ENCODE measurements at places on chromosomes 7 and 10. TPM values are rescaled to one million over a fixed set of nuclear protein-coding genes. Genes with fewer than 3 reads are reported as not detected.

The ATXN7L1 gene
- total RNA-seq: 30.8 TPM

The CNPY1 gene
- total RNA-seq: not detected

The CPA5 gene
- total RNA-seq: not detected

The CCL24 gene
- 3.9 TPM for total RNA-seq

The AKR1C8 gene
- not detected for total RNA-seq

GRCh38 chr7:55173671-55174070, 154.9 kb downstream of the EGFR start:
- H3K36me3 ChIP-seq: peaks cover 86% of the 10 kb centered on the region
- no peak overlapping the region for H3K27ac ChIP-seq
- peaks cover 9% of the 10 kb centered on the region for H3K4me1 ChIP-seq
- H3K4me3 ChIP-seq: no peak overlapping the region

GRCh38 chr7:95758187-95758586, 14.2 kb upstream of the DYNC1I1 start:
- no peak for DNase-seq
- H3K27me3 ChIP-seq: no peaks in the 10 kb centered on the region
- H3K27ac ChIP-seq: no peak overlapping the region
- H3K36me3 ChIP-seq: no peaks in the 10 kb centered on the region
- no peak overlapping the region for H3K4me3 ChIP-seq

DNA sequence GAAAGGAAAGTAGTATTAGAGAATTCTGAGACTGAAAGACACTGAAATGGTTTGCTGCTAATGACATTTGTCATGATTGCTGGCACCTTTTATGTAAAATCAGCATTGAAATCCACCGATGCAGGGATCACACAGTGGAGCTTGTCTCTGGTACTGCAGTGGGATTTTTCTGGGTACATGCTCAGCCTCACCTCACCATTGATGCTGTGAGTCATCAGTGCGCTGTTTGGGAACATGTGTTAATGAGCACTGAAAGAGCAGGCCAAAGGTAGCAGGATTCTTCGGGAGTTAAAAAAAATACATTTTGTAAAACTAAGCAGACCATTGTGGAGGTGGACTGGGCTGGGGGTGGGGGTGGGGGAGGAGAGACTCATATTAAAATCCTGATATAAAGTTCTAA, 174.9 kb downstream of the CREB5 start:
- no peak overlapping the region for H3K27ac ChIP-seq
- no peak overlapping the region for H3K4me3 ChIP-seq
- no peaks in the 10 kb centered on the region for H3K27me3 ChIP-seq
- no peaks in the 10 kb centered on the region for H3K4me1 ChIP-seq

DNA sequence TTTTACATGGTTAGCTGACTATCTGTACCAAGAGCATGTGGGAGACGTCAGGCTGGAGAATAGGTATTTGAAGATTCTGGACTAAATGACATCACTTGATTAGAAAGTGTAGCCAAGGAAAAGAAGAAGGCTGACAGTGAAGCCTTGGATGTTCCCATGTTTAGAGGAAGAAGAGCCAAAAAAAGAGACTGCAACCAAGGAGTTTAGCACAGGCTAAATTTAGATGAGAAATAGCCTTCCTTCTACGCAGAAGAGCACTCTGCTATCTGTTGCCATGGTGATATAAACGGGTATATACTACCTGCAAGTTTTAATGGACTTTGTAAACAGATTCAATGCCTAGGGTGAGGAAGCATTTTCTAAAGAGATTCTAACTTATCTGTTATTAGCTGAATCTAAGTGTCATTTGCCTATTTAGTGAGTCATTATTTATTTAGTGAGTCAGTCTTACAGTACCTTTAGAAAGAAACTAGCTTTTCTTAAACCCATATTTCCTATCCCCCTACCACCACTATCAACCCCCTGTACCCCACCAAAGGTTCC, 69.8 kb downstream of the CDK6 start:
- H3K36me3 ChIP-seq: no peaks in the 10 kb centered on the region
- no peak for DNase-seq
- H3K27ac ChIP-seq: no peak overlapping the region

- H3K4me3 ChIP-seq: no peak overlapping the region
Measured at GRCh38 chr7:140005754-140006503, 56.8 kb downstream of the PARP12 start.

GRCh38 chr10:76136961-76137360, 705.5 kb downstream of the LRMDA start:
- no peaks in the 10 kb centered on the region for H3K36me3 ChIP-seq
- H3K27me3 ChIP-seq: no peaks in the 10 kb centered on the region
- no peak overlapping the region for H3K4me3 ChIP-seq
- no peak overlapping the region for H3K27ac ChIP-seq
- no peak for DNase-seq

- peaks cover 7% of the 10 kb centered on the region for H3K4me1 ChIP-seq
- no peak for DNase-seq
- H3K27ac ChIP-seq: no peak overlapping the region
- no peak overlapping the region for H3K4me3 ChIP-seq
- no peaks in the 10 kb centered on the region for H3K27me3 ChIP-seq
- H3K36me3 ChIP-seq: no peaks in the 10 kb centered on the region
Measured at GRCh38 chr10:86348321-86349210, 18.0 kb downstream of the GRID1 start.

DNA sequence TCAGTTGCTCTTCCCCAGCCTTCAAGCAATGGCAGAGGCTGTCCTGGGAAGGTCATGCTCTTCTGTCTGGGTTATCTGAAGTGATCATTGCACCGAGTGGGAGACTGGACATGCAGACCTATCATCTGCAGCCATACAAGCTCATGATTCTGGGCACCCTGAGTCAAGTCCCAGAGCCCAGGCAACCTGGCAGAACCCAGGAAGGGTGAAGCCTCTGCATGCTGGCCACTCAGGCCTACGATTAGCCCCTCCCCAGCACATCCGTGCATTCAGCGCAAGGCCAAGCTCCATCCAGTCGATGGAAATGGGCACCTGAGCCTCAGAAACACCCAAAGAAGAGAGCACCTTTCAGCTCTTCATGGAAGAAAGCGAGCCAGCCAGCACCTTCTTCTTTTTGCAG, 261.8 kb downstream of the PAXIP1 start:
- H3K27ac ChIP-seq: no peak overlapping the region
- H3K27me3 ChIP-seq: no peaks in the 10 kb centered on the region
- H3K4me1 ChIP-seq: no peaks in the 10 kb centered on the region
- no peaks in the 10 kb centered on the region for H3K36me3 ChIP-seq
- no peak for DNase-seq
- no peak overlapping the region for H3K4me3 ChIP-seq

GRCh38 chr7:131104596-131105293, 222.9 kb upstream of the MKLN1 start:
- no peak for DNase-seq
- H3K27ac ChIP-seq: peak overlapping the region; percentile 82
- peaks cover 49% of the 10 kb centered on the region for H3K36me3 ChIP-seq

DNA sequence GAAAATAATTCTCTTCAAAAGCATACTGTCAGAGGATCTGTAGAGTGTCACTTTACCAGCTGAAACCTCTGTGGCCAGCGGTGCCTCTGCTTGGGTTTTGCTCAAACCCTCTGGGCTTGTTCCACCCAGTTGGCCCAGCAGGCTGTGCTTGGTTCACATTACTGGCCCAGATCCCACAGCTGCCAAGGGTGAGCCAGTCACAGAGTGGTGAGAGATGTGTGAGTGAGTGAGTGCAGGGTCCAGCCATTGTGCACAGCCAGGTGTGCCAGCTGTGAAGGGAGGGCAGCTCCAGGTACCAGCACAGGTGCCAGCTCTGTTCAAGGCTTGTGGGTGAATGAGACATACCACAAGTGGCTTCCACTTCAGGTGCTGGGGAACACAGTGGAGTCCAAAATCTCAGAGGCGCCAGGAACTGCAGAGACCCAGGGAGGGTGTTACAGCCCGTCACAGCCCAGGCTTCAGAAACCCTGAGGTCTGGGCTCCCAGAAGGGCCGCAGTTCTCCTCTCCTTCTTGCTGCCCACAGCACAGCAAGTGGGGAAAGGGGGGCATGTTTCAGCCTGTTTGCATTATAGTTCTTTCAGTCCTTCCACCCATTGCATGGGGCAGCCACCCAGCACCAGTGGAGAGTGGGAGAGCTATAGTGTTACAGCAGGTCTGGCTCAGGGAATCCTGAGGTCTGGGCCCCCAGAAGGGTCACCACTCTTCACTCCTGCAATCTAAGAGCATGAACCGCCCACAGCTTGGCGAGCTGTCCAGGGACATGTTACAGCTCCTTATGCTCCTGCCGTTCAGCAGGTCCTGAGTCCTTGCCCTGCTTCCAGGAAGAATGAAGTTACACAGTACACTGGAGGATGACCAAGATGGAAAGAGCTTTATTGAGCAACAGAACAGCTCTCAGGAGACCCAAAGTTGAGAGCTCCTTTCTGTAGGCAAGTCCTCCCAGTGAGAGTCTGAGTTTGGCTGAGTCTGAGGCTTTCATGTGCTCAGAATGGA, 931.7 kb upstream of the SORCS1 start:
- no peak overlapping the region for H3K27ac ChIP-seq
- H3K4me1 ChIP-seq: no peaks in the 10 kb centered on the region
- no peaks in the 10 kb centered on the region for H3K27me3 ChIP-seq
- no peak overlapping the region for H3K4me3 ChIP-seq
- no peaks in the 10 kb centered on the region for H3K36me3 ChIP-seq

- H3K36me3 ChIP-seq: no peaks in the 10 kb centered on the region
- peak overlapping the region; percentile 26 for H3K4me3 ChIP-seq
- peak overlapping the region; percentile 83 for H3K27ac ChIP-seq
Measured at GRCh38 chr10:61992671-61993668, 91.5 kb downstream of the ARID5B start.

GRCh38 chr10:124904796-124905195, 37.1 kb upstream of the ZRANB1 start:
- no peaks in the 10 kb centered on the region for H3K27me3 ChIP-seq
- no peak overlapping the region for H3K4me3 ChIP-seq
- DNase-seq: no peak

DNA sequence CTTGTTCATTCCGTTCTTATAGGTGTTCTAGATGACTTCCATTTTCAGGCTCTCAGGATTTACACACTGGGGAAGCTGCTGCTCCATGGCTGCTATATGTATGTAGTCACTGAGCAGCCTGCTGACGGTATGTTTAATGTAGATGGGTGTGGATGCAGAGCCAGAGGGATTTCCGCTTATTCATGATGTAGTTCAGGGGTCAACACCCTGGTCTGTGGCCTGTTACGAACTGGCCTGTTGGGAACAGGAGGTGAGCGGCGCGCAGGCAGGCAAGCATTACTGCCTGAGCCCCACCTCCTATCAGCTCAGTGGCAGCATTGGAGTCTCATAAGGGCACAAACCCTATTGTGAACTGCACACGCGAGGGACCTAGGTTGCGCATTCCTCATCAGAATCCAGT, 33.9 kb downstream of the DNAJB6 start:
- H3K36me3 ChIP-seq: peaks cover 69% of the 10 kb centered on the region
- H3K4me1 ChIP-seq: no peaks in the 10 kb centered on the region
- H3K27me3 ChIP-seq: no peaks in the 10 kb centered on the region
- no peak overlapping the region for H3K27ac ChIP-seq
- no peak overlapping the region for H3K4me3 ChIP-seq
- DNase-seq: peak; percentile 24

GRCh38 chr7:157560710-157561522, 224.1 kb downstream of the DNAJB6 start:
- H3K27me3 ChIP-seq: no peaks in the 10 kb centered on the region
- DNase-seq: no peak
- H3K4me1 ChIP-seq: no peaks in the 10 kb centered on the region
- peak overlapping the region; percentile 19 for H3K27ac ChIP-seq
- H3K4me3 ChIP-seq: no peak overlapping the region

- H3K36me3 ChIP-seq: no peaks in the 10 kb centered on the region
- no peak overlapping the region for H3K4me3 ChIP-seq
- H3K4me1 ChIP-seq: no peaks in the 10 kb centered on the region
- no peak for DNase-seq
- no peaks in the 10 kb centered on the region for H3K27me3 ChIP-seq
Measured at GRCh38 chr10:118369641-118370205, 27.6 kb upstream of the FAM204A start.

GRCh38 chr10:102268375-102268888, 23.1 kb downstream of the GBF1 start:
- DNase-seq: no peak
- H3K36me3 ChIP-seq: no peaks in the 10 kb centered on the region
- no peak overlapping the region for H3K27ac ChIP-seq

GRCh38 chr10:47025540-47026300, 114.5 kb downstream of the PTPN20 start:
- no peaks in the 10 kb centered on the region for H3K4me1 ChIP-seq
- H3K27ac ChIP-seq: no peak overlapping the region
- DNase-seq: peak; percentile 17
- no peaks in the 10 kb centered on the region for H3K27me3 ChIP-seq

DNA sequence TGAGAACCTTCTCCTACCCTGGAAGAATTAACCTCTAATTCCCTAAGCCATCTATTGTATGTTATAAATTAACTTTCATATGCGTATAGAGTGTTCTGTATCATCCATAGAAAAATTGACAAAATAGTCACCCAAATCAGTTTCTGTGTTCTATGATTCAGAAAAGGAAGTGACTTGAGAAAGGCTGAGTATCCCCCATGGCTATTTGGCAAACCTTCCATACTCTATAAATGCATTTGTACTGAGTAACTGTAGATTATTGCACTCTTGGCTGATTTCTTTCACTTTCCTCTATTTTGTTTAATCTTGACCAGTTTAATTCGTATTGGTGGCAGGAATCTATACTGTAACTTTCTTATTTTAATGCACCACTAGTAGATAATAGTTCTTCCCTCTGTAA, 182.2 kb downstream of the HTR7 start:
- no peaks in the 10 kb centered on the region for H3K36me3 ChIP-seq
- no peak overlapping the region for H3K4me3 ChIP-seq
- no peak overlapping the region for H3K27ac ChIP-seq
- no peaks in the 10 kb centered on the region for H3K27me3 ChIP-seq

DNA sequence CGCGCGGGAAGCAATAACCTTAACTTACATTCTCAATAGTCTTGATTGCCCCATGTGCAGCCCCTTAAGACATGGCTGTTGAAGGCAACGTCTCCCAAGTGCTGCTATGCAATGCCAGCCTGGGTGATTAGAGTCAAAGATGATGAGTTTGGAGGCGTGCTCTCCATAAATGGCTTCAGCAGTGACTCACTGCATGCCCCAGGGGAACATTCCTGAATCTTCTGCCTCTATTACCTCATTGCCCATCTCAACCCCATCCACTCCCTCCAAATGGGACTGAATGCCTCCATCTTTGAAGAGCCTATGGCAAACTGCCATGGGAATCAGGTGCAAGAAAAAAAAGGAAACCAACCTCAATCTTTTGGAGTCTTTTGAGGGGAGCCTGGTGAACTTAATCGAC, 282.8 kb downstream of the SNX10 start:
- no peaks in the 10 kb centered on the region for H3K27me3 ChIP-seq
- H3K4me1 ChIP-seq: no peaks in the 10 kb centered on the region
- DNase-seq: no peak
- H3K4me3 ChIP-seq: no peak overlapping the region
- no peaks in the 10 kb centered on the region for H3K36me3 ChIP-seq
- H3K27ac ChIP-seq: no peak overlapping the region

DNA sequence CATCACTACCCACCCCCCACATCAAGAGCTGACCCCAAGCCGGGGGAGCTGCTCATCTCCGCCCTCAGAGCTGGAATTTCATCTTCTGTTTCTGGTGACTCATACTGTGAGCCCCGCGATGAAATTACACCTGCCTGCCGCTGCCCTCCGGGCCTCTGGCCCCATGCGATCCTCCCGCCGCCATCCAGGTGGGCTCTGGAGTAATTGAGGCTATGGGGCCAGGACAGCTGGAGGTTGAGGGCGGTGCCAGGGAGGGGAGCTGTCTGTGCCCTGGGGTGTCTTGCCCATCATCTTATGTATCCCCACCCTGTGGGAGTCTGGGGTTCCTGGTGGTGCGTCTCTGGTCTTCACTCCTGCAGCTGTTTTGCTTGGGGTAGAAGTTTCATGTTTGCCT, 9.0 kb downstream of the GTF2IRD1 start:
- no peaks in the 10 kb centered on the region for H3K27me3 ChIP-seq

GRCh38 chr10:118701529-118702323, 53.0 kb downstream of the CACUL1 start:
- no peak for DNase-seq
- no peak overlapping the region for H3K27ac ChIP-seq
- no peak overlapping the region for H3K4me3 ChIP-seq
- no peaks in the 10 kb centered on the region for H3K27me3 ChIP-seq
- no peaks in the 10 kb centered on the region for H3K4me1 ChIP-seq
- H3K36me3 ChIP-seq: no peaks in the 10 kb centered on the region
